Right ventricle myocardium superior (tissue), 1 donor: ENCODE measurements at places on chromosomes 12 and 14. TPM values are rescaled to one million over a fixed set of nuclear protein-coding genes. Genes with fewer than 3 reads are reported as not detected.

DNA sequence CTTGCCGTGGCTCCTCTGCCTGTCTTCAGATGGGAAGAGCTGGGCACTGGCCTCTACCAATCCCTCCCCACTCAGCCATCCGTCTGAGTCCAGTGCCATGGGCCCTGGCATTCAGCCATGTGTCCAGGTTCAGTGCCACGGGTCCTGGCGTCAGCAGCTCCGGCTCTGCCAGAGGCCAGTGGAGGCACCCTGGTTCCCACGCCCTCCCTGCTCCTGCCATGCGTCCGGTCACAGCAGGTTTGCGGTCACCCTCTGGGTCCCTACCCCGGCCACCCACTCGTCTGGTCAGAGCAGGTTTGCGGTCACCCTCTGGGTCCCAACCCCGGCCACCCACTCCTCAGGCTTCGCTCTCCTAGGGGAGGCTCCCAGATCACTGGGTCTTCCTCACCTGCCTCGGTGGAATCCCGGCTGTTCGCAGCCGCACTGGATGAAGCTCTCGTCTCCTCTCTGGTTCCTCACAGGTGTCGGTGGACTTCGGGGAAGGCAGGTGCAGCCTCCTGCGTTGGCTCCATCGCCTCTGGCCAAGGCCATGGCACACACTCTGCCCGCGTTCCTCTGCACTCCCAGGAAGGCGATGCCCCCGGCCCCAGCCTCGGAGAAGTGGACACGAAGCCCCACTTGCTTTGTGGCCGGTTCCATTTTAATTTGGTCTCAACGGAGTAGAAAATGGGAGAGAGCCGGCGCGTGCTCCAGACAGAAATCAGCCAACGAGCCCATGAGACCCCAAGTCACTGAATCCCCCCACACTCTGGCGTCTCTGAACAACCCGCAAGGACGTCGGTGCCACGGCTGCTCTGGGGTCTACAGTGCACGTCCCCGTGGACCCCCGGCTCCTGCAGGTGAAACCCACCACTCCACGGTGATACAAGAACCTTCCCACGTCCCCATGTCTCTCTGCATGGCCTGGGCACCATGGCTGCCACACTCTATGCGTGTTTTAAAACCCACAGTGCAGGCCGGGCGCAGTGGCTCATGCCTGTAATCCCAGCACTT lies 47.8 kb upstream of the FBRSL1 start:
- DNase-seq: no peak

Gene LACRT
- not detected for total RNA-seq

DNA sequence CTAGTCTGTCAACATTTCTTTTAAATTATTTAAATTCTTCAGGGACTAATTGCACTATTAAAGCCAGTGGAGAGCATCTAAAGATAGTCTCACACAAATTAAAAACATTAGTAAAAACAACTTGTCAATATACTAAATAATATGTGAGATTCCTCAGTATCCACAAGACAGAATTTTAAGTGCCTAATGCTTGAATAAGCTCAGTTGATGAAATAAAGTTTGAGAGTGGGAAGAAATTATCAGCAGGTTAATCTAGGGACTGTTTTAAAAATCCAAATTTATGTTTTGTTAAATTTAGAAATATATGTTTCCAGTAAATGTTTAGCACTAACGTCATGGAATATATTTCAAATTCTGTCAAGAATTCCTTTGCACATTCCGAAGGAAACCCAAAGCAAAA lies 105.2 kb downstream of the SLC41A2 start:
- DNase-seq: no peak

Gene PTGDR
- total RNA-seq: 0.89 TPM

GRCh38 chr12:75656648-75657047 lies 145.2 kb upstream of the KRR1 start:
- no peak for DNase-seq

DNA sequence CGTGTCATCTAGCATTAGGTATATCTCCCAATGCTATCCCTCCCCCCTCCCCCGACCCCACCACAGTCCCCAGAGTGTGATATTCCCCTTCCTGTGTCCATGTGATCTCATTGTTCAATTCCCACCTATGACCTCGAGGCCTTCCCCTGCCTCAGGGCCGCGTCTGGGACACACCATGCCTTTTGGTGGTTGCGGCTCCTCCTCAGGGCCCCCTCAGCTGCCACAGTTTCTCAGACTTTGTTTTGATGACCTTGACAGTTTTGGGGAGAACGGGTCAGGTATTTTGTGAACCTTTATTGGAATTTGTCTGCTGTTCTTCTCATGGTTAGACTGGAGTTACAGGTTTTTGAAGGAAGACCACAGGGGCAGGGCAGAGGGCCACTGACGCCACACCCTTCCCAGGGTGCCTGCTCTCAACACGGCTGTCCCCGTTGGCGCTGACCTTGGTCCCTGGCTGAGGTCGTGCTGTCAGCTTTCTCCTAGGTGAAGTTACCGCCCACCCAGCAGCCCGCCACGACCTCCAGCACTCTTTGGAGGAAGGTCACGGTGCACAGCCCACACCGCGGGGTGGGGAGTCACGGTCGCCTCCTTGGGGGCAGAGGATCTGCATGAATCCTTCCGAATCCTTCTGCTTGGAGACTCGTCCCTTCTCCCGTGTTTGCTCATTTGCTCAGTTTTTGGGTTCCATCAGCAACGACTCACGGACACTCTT lies 130.5 kb downstream of the KIF26A start:
- DNase-seq: peak; percentile 31

GRCh38 chr12:19893514-19893913 lies 454.2 kb downstream of the AEBP2 start:
- DNase-seq: no peak

DNA sequence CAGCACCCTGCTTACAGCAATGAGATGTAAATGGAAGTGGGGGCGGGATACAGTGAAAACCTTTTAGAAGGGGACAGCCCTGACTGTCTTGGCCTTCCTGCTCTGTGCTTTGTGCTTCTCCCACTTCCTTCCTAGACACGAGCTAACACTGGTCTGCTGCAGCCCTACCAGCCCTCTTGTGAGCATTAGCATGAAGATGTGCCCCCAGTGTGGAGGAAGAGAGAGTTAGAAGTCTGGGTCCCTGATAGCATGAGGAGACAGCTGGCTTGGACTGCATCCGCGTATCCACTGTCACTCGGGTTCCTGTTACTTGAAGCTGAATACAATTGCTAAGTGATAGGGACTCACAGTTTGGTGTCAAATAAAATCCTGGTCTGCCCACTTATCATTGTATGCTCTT lies 248.1 kb upstream of the SOX5 start:
- no peak for DNase-seq

DNA sequence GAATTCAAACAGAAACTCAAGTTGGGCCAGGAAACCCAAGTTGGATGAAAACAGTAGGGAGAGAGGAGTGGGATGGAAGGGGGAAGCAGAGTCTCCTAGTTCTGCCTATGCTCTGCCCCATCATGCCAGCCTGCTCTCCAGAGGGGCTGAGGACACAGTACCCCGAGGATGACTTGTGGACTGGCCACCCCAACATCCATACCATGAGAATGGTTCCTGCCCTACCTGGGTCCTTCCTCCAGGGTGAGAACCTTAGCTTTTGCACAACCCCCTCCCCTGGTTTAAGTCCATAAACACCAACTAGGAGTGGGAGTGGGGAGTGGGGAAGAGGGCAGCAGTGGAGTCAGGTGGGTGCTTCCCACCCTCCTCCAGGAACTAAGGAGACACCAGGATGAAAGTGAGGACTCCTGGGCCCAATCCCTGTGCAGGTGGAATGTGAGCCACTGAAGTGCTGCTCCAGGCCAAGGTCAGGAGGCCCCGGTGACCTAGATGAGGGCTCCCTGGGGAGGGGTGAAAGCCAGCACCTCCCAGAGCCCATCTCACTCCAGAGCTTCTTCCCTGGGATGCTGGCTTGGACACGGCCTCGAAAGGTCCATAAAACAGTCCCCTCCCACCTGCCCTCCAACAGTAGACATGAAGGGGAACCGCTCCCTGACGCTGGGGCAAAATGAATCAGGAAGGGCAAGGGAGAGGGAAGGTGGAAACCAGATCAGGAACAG lies 6.6 kb downstream of the ZNF385A start:
- no peak for DNase-seq

Gene PSMB11
- total RNA-seq: not detected

GRCh38 chr14:76541594-76542219 lies 165.8 kb downstream of the ESRRB start:
- no peak for DNase-seq

DNA sequence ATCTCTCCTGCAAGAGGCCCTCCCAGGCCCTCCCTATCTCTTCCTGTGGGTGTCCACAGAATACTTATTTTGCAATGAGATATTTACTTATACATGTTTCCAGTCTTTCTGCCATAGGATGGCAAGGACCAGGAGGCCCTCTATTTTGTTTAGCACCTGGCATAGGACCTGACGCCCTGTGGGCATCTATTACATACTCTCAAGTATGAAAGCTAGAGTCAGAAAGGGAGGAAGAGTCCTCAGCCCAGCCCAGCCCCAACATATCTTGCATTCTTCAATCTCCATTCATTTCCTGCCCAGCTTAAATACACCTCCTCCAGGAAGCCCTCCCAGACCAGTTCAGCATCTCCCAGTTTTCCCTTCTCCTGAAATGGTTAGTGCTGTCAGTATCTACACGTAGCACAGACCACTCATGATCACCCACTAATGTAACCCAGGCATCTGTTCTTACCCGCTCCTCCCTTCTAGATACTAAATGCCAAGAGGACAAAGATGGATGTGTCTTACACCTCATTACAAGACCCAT lies 7.4 kb downstream of the FOXN4 start:
- no peak for DNase-seq

Gene HNRNPC
- total RNA-seq: 238 TPM

DNA sequence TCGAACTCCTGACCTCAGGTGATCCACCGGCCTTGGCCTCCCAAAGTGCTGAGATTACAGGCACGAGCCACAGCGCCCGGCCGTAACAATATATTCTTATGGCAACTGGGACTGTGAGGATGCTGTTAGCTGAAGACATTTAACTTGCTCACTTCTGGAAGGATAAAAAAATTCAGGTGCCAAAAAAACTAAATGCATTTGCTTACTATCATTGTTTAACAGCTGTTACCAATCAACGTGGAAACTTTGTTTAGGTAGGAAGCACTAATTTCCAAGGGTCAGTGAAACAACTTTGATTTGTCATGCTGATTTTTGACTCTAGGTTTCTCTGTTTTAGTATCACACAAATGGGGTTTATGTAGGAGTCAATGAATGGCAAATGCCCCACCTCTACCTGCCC lies 297.3 kb downstream of the ERC1 start:
- no peak for DNase-seq

GRCh38 chr12:129903092-129903945 lies 506 bp downstream of the TMEM132D start:
- DNase-seq: no peak

- no peak for DNase-seq
These were observed 5.5 kb downstream of the FAM186B start for GRCh38 chr12:49599961-49600360.

Gene MORN3
- total RNA-seq: 0.11 TPM
